ENCODE measurements at places on chromosomes 12 and 14.

DNA sequence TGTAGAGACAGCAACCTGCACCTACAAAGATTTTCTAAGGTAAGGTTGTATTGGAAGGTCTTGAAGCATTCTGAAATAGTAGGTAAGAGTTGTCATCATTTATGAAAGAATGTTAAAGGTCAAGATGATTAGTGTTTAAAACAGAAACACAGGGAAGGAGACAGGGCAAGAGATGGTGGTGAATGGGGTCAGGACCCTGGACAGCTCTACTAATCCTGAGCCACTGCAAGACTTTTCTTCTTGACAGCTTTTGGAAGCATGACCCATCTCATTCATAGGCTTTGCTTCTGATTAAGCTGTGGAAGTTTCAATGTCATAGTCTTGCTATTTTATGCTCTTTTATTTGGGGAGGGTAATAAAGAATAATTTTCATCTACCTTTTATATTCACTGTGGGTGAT lies 75.5 kb upstream of the CAND1 start:
- DNase-seq = no peak

DNA sequence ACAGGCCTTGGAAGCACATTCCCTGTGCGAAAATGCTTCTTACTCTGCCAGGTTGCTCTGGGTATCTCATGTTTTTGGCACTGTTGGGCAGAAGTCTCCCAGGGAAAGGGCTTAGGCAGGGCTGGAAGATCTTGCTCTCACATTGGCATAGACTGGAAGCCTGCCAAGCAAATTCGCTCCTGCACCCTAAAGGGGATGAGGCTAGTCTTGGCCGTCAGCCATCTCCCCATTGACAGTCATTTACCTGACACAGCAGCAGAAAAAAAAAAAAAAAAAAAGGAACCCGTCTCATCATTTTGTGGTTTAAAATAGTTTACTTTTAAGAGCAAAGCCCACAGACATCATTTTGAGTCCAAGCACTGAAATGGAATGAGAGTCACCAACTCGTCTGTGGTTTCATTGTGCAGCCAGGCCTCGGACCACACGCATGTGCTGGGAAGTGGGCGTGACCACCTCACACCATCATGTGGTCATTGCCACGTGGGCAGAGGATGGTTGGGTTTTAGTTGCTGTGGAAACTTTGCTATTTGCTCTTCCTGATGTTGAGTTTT lies 84.8 kb downstream of the NRXN3 start:
- DNase-seq = peak; percentile 60

GRCh38 chr12:7460375-7461259 lies 16.7 kb upstream of the CD163L1 start:
- DNase-seq = peak; percentile 70

GRCh38 chr12:6053541-6053940 lies 70.9 kb downstream of the VWF start:
- no peak for DNase-seq

GRCh38 chr12:130428116-130428515 lies 90.4 kb downstream of the PIWIL1 start:
- DNase-seq = no peak

- peak; percentile 64 for DNase-seq
Measured at GRCh38 chr12:63845726-63846125, 1.2 kb downstream of the SRGAP1 start.

DNA sequence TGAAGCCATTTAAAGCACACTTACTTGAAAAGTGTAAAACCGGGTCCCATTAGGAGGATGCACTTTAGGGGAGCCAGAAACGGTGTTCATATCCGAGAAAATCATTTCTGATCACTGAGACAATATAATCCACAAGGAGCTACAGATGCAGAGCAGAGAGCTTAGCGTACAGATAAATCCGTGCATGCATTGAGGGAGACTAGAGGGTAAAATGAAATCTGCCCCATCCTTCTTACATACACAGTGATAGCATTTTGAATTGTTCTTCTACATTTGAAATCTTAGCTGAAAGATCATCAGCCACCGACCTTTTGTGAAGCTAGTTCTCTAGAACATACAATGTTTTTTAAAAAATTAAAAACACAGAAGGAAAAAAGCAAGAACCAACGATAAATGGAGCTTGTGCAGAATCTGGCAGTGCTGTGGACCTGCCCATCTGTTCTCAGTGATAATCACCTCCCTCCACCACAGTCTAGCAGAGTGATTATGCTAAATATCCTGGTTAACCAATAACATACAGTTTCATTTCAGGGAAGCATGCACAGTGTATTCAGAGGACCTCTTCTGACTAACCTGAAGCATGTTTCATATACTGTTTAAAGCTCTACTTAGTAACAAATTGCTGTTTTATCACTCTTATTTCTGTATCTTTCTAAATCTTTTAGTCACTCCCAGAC lies 161.1 kb downstream of the PPFIA2 start:
- DNase-seq = peak; percentile 91

DNA sequence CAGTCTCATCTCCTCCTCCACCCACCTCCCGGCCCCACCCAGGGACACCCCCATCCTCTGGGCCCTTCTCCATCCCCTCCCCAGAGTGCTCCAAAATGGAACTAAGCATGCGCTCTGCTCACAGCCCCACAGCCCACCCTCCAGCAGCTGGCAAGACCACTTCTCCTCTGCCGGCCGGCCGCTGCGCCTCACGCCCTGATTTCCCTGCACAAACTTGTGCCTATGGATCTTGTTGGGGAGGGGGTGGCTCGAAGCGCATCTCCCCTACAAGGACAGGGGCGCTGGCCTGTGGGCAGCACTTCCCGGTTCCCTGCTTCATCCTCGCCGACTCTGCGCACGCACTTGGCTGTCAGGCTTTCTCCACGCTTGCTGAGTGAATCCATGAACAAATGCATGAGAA lies 19.5 kb upstream of the NUDT14 start:
- DNase-seq = no peak

- no peak for DNase-seq
Measured at GRCh38 chr12:23504641-23505399, 444.6 kb downstream of the SOX5 start.

GRCh38 chr14:91796617-91797347 lies 64.9 kb upstream of the CATSPERB start:
- no peak for DNase-seq

DNA sequence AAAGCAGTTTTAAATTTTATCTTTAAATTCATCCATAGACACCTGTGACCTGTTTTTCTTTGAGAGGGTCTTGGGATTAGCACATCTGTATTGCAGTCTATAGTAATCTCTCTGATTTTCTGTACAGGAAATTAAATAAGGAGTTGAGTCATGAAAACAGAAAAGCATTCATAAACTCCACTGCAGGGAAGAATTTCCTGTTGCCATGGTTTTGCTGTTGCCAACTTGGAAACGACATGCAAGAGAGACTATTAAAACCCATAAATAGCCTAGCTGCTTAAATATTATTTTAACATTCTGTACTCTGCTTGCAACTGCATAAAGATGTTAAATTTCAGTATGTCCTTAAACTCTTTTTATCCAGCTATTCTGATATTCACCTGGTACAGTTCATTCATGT lies 281.0 kb upstream of the RGS6 start:
- no peak for DNase-seq

DNA sequence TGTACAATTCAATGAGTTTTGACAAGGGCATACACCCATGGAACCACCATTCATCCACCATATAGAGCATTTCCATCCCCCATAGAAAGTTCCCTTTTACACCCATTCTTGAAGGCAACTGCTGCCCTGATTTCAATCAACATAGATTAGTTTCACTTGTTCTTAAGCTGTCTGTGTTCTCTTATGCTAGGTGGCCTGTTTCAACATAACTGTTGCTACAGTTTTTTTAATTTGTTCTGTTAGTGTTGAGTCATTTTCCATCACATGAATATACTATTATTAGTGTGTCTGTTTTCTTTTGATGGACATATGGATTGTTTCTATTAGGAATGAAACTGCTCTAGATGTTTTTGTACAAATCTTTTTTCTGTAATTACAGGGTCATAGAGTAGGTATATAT lies 123.4 kb downstream of the PTPRQ start:
- DNase-seq = no peak

GRCh38 chr12:117037289-117038022 lies 61.8 kb downstream of the TESC start:
- DNase-seq = no peak

DNA sequence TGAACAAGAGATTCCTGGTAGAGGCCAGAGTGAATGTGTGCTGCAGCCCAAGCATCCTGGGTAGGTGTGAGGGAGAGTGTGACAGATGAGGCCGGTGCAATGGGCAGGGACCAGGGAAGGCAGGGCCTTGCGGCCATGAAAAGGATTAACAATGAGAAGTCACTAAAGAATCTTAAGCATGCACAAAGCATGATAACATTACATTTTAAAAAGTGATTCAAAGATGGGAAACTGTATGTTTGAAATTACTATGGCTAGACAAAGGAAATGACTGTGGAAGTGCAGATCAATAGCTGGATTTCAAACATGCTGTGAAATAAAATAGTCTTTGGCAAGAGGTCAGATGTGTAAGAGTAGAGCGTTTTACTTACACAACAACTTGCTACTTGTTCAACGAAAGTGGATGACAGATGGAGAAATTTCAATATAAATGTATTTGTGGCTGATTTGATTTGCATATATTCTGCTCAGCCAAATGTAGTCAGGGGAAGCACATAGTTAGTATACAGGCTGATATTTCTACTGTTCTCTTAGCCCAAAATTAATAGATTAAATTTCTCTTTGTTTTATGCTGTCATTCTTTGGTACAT lies 175.5 kb downstream of the CCDC59 start:
- DNase-seq = no peak

DNA sequence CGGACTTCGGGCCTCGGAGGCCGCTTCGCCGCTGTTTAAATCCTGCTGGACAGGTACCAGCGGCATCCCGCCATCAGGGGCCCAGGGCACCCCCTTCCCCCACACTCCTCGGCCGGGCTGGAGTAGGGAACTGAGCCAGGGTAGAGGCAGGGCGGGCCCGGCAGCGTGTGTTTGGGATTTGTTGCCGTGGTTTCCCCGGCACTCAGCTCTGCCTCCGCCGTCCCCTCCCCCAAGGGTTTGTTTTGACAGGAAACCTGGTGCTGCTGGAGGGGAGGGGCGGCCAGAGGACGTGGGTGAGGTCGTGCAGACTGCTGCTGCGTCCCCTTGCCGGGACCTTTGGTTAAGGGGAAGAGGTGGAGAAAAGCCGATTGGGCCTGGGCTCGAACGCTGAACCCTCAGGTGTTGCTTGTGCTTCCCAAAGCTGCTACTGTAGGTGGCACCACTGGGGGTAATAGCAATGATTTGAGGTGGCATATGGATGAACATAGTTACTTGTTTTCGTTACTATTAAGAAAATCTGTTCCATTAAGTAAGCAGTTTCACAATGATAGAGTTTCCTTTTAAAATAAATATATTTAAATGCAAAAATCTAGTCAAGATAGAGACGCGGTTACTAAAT lies 778 bp downstream of the TCP11L2 start:
- DNase-seq = peak; percentile 87

GRCh38 chr12:40172879-40173278 lies 51.9 kb upstream of the LRRK2 start:
- no peak for DNase-seq

DNA sequence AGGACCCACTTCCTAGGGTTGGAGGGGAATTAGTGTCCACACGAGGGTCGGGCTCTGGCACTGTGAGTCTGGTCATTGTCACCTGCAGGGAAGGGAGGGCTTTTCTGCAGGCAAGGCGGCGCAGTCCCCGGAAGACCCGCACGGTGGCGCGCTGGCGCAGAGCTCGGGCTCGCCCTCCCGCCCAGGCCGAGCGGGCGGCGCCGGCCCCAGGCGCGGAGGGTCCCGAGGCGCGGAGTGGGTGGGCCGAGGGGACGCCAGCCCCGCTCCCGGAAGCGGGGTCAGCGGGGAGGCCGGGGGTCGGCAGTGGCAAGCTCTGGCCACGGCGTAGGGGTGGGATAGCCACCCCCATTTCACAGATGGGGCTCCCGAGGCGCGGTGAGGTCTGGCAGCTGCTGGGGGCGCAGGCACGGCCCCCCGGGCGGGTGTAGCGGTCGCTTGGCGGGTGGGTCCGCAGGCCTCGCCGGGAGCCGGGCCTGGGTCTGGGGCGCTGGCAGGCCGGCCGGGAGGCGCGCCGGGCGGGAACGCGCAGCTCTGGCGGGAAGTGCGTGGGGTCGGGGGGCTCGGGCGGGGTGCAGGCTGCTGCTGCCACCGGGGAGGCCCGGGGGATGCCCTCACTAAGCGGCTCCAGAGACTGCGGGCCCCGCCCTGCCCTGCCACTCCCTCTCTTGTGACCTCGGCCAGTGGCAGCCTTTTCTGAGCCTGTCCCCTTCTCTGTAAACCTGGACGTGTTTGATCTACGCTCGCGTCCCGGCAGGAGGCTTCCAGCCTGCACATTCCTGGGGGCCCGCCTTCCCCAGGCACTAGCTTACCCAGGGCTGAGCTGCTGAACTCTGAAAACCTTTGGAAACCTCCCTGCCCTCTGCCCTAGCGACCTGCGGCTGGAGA lies 46.1 kb downstream of the CYP46A1 start:
- DNase-seq = peak; percentile 51

GRCh38 chr12:8996682-8997405 lies 7.5 kb downstream of the KLRG1 start:
- DNase-seq = no peak

All from NCI-H1417 (cell line).